ENCODE measurements at places on chromosomes 16 and 17.
A peak's percentile ranks its signal among the peaks of the same experiment; 100 is the strongest.

DNA sequence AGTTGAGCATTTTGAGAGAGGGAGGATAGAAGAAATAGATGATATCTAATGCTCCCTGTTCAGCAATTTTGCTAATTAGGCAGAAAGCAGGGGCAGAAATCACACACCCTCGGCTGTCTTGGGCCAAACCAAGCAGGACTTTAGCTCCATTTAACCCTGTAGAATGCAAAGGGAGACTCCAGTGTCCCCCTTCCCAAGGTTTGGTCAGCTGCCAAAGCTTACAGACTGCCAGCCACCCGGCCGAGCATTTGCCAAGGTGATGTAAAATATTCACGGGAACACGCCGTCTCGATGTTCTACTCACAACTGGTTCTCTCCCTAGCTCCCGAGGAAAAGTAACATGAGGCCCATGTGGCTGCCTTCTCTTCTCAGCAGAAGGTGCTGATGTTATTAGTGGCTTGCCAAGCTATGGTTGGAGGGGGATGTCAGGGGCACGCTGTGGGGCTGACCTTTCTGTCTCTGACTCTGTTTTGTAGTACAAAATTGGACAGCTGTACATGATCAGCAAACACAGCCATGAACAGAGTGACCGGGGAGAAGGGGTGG lies 155.3 kb downstream of the PITPNC1 start:
- DNase-seq, result no peak

- no peak for DNase-seq
Observed at GRCh38 chr16:68263559-68264127, 683 bp upstream of the SLC7A6 start.

DNA sequence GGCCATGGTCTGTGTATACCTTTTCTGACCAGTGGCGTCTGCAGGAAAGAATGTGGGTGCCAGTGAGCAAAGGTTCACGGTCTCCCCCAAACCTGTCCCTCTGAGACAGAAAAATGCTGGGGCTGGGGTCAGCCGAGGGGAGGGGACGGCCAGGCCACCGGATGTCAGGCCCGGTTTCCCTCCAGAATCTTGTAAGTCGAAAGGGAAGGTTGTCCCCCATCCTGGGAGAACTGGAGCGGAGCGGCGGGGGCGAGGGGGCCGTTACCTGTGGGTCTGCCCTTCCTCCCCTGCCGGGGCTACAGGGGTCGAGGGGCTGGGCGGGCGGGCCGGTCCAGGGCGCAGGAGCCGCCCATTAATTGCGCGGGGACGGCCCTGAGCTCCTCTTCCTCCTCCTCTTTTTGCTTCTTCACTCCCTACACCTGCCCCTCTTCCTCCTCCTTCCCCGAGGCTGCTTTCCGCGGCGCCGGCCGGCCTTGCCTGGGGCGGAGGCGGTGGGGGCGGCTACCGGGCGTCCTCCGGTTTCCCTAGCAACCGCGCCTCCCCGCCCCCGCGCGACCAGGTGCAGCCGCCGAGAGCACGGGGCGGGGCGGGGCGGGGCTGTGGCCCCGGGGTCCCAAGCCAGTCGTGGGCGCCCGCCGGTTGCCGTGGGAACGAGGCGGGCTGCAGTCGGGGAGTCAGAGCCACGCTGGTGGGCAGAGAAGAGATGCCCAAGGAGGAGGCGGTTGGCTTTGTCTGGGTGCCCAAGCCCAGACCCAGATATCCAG lies at the start of gene MARCHF10:
TSS of gene MARCHF10 (minus strand) at position 503 of the 764 bp plus-strand sequence. CDS start 6,579 bp downstream, outside the sequence.
- DNase-seq, result peak; percentile 58

DNA sequence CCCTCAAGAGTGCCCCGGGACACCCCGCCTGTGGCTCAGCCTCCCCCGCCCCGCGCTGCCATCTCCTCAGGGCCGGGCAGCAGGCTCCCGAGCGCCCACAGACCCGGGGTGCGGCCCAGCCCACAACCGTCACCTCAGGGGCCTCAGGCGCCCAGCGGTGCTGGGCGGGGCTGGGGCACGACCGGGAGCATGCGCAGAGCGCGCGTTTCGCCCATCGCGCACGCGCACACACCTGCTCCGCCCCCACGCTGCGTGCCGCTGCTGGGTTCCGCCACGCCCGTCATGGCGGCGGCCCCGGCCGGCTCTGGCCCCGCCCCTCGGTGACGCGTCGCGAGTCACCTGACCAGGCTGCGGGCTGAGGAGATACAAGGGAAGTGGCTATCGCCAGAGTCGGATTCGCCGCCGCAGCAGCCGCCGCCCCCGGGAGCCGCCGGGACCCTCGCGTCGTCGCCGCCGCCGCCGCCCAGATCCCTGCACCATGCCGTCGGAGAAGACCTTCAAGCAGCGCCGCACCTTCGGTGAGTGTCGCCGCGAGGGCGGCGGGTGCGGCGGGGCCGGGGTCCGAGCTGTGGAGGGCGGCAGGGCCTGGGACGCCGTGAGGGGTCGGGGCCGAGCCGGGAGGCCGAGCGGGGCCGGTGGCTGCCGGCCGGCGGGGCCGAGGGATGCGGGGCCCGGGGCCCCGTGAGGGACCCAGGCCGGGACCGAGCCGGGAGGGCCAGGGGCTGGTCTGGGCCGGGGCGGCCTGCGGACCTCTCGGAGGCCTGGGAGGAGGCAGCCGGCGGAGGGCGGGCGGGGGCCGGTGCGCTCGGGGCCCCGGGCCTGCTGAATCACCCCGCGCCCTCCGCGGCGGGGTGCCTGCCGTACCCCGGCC lies at the start of gene MAP1LC3B:
TSS of gene MAP1LC3B (plus strand) at position 387 of the 871 bp plus-strand sequence. CDS start at position 479, 92 bp downstream.
- DNase-seq, result peak; percentile 98

GRCh38 chr17:77266891-77267341 lies 126.1 kb downstream of the SEC14L1 start:
- no peak for DNase-seq

DNA sequence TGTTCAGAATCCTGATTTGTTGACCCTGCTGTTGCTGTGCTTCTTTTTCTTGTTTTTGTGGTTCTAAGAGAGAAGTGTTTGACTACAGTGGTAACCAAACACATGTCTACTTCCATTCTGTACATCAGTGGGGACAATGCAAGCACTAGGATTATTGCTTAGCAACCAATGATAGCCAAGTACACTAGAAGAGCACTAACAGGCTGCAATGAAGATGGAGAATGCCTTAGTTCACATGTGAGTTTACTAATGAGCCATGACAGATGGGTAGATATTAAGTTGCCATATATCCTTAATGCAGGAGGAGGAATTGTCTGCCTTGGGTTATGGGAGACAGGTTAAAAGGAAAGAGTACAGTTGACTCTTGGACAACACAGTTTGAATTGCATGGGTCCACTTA lies 8.3 kb downstream of the EFCAB5 start:
- no peak for DNase-seq

DNA sequence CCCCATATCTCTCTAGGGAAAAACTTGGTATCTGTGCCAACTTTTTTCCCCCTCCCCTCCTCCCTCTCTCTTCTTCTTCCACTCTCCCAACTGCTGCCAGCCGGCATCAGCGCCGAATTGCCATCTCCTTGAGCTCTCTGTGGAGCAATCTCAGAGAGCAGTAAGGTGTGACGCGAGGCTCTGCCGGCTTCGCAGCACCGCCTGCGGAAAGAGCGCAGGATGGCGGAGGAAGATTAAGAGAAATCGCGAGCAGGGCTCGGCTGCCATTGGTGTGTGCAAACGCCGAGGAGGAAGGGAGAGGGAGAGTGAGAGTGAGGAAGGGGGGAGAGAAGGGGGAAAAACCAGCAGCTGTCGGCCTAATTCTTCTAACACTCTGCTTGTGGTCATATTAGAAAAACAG lies 44.2 kb downstream of the NEUROD2 start:
- no peak for DNase-seq

GRCh38 chr17:81487487-81488275 lies 24.9 kb downstream of the ACTG1 start:
- DNase-seq, result peak; percentile 87

DNA sequence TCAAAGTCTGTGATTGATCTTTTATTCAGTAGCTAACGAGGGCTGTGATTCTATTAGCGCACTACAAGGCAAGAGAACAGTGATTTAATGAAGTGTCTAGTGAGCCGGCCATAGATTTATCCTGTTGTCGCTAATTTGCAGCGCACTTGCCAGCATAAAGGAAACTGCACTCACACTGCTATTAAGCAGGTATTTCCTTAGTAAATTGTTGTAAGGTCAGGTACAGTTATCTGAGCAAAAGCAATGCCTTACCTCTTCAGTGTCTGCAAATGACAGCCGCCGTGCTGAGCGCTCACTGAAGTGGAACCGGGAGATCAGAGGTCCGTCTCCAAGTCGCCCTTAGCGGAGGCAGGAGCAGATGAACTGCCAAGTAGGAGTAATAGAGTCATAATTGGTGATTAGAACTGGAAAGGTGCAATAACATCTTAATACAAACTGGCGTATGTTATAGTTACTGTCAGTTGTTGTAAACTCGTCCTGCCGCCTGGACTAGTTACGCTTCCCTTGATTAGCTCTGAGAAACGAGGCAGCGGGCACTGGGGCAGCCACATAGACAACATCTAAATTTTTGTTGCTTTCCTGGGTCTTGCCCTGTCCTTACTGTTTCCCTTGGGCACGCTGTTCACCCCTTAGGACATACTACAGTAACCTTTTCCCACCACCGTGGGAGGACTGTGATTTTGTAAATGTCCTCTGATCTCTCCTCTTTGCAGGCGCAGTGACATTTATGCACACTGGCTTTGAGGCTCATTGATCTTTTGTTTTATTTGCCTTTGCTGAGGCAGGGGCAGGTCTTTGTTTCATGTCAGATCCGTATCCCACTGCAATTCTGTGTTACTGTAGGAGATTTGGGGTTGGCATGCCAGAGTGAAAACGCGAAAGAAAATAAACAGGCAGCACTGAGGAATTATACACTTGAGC lies 363.1 kb downstream of the WWOX start:
- DNase-seq, result no peak

DNA sequence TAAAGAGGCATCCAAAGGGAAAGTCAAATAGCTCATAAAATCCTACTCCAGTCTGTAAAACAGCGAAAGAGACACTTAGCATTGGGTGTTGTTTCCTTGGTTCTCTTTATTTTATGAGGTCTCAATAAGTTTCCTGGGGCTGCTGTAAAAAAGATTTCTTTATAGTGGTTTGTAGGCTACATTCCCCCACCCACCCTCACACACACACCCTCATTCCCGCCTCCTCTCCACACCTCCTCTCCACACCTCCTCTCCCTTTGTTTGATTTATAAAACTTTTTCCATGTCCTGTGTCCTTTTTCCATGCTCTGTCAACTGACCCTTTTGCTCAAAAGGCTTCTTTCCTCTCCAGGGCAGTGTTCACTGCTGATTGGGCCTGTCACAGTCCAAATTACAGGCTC lies 178.9 kb upstream of the SOX9 start:
- no peak for DNase-seq

- no peak for DNase-seq
Observed at GRCh38 chr16:69381231-69381630, 4.6 kb downstream of the TERF2 start.

- DNase-seq, result no peak
Observed at GRCh38 chr17:74165797-74166365, 37.6 kb upstream of the RPL38 start.

DNA sequence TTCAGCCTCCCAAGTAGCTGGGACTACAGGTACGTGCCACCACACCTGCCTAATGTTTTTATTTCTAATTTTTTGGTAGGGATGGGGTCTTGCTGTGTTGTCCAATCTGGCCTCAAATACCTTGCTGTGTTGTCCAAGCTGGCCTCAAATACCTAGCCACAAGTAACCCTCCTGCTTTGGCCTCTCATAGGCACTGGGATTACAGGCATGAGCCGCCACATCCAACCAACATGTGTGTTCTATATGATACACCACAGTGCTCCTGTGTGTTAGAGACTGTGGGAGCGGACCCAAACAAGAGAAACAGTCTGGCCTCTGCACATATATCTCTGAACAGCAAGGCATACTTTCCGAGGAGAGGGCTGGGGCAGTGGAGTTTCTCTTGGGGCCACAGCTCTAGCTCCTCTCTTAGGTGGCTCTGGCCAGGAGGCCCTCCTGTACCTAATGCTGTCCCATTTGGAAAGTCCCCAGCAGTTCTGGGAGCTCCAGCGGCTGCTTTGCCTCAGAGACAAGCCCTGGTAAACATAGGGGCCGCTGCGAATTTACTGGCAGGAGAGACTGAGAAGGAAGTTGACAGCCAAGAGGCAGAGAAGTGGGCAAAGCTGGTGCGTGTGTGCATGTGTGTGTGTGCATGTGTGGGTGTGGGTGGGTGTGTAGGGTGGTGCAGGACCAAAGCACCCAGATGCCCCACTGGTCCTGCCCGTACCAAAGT lies 95.0 kb downstream of the RAB11FIP4 start:
- no peak for DNase-seq

- DNase-seq, result no peak
Observed at GRCh38 chr16:1895949-1896675, 22.1 kb downstream of the HS3ST6 start.

Data from stimulated activated CD8-positive, alpha-beta memory T cell treated with anti-CD3 and anti-CD28 coated beads, Interleukin-4, amount 100 ng/mL, for 48 hours (primary cell).